Stimulated activated CD4-positive, alpha-beta T cell treated with anti-CD3 and anti-CD28 coated beads, Interleukin-1b, Interleukin-23, amount 100 ng/mL, for 24 hours (primary cell): ENCODE measurements at places on chromosomes 4 and X.

- no peak for DNase-seq
Observed at GRCh38 chrX:143635915-143636314, at the start of gene SLITRK4. Gene SLITRK4, minus strand, starts transcription at chrX:143636101. Its CDS starts 4,993 bp downstream, at chrX:143631108.

DNA sequence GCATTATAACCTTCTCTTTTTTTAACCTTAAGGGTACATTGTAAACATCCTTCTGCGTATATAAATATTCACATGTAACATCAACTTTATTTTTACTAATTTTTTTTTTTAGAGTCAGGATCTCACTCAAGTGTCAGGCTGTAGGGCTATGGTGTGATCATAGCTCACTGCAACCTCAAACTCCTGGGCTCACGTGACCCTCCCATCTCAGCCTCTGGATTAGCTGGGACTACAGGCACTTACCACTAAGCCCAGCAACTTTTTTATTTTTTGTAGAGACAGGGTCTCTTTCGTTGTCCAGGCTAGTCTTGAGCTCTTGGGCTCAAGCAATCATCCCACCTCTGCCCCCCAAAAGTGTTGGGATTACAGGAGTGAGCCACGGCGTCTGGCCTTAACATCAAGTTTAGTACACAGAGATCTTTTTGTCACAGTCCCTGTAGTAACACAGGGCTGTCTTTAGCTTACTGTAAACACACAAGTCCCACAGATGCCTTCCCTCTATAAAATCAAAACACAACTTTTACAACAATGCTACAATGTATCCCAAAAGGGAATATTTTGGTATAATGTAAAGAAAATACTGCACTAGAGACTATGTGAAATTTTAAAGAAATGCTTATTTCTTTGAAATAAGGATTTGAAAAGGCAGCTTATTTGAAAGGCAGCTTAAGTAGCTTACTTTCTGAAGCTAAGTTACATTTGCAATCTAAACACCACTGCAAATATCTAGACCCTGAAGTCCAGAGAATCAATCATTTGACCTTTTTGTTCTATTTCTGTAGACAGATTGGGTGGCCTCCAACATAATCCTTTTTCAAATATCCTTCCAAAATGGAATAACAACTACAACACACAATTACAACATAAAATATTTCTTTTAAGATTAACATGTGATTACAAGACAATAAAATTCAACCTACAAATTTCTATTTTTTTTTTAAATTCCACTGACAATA, 116.0 kb downstream of the APBB2 start:
- no peak for DNase-seq

DNA sequence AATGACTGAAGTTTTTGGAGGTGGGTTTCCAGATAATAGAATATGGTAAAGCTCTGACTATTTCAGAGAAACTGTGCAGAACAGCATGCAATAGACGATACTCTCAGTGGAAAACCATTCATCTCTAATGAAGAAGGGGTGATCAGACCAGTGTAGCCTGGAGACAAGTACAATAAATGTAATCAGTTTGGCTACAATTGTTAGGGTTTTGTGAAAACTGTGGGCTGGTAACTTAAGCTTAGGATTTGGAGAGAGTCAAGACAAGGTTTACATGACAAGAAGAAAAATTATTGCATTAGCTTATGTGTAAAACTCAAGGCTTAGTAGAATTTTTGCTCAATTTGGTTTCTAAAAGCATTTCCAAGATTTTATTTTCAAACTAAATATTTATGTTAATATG, 241.5 kb upstream of the ANKRD50 start:
- DNase-seq: no peak

DNA sequence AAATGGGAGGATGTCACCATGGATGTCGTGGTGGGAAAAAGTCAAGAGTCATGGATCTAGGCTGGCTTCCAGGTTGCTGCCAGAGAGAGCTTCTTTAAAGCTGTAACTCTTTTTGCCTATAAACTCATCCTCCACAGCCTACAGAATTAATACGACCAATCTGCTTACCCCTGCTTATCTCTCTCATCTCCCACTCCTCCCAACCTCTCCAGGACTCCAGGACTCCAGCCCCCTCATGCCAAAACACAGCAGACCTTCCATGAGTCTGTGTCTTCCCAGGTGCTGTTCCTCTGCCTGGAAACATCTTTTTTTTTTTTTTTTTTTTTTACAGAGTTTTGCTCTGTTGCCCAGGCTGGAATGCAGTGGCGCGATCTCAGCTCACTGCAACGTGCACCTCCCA, 15.3 kb upstream of the SLC10A4 start:
- no peak for DNase-seq

- no peak for DNase-seq
Observed at GRCh38 chrX:139920316-139920715, 12.5 kb downstream of the ATP11C start.

- DNase-seq: no peak
Observed at GRCh38 chrX:125810856-125811255, 355.2 kb downstream of the DCAF12L2 start.

- no peak for DNase-seq
Observed at GRCh38 chr4:151486168-151486567, 77.2 kb downstream of the FHIP1A start.

- DNase-seq: no peak
Observed at GRCh38 chr4:80229590-80229989, 32.3 kb downstream of the PRDM8 start.

- DNase-seq: no peak
Observed at GRCh38 chr4:149113804-149114430, 671.7 kb upstream of the NR3C2 start.

DNA sequence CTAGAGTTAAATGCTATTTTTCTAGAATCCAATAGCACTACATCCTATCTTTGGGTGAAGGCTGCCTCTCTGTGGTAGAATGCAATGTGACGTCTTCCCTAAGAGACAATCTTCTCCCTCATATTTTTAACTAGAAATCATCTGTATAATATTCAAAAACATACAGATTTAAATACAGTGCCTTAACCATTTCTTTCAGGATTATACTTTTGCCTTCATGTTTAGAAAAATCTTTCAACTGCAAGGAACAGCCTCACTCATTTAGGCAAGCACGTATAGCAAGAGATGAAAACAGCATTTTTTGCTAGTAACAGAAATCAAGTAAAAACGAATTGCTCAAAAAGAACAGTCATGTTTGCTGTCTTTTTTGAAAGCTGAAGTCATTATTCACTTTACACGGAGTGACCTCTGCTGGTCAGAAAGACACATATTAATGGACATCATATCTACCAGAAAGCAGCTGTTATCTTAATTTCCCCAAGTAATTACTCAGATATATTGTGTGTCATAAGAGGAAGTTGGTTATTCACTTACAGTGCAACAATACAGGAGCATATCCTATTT, 422.3 kb downstream of the STPG2 start:
- no peak for DNase-seq

DNA sequence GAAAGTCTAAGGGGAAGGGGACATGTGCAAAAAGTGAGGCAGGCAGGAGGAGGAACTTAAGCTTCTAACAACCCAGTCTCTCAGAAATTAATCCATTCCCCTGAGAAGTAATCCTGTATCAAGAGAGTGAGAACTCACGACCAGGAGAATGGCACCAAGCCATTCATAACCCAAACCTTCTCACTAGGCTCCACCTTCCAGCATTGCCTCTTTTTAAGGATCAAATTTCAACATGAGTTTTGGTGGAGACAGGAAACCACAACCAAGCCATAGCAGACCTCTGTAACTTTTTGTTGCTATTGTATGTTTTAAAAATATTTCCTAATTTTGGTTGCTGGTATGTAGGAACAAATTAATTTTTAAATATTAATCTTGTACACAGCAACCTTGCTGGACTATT, 32.8 kb downstream of the PASD1 start:
- no peak for DNase-seq

GRCh38 chr4:41146196-41146595, 68.1 kb downstream of the APBB2 start:
- DNase-seq: no peak

DNA sequence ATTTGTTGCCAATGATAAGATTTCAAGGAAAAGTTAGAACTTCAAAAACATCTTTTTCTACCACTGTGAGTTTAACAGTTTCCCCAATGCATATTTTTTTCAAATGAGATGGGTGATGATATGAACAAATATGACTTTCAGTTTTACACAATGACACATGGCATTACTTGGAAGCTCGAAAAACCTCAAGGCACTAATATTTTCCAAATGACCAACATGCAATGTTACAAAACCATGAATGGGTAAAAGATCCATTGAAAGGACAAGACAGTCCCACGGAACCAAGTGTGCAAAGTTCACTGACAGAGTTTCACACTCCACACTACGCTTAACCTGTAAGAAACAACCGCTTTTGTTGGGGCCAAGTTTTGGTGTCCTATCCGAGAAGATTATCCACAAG, 84.5 kb downstream of the CD99L2 start:
- no peak for DNase-seq

DNA sequence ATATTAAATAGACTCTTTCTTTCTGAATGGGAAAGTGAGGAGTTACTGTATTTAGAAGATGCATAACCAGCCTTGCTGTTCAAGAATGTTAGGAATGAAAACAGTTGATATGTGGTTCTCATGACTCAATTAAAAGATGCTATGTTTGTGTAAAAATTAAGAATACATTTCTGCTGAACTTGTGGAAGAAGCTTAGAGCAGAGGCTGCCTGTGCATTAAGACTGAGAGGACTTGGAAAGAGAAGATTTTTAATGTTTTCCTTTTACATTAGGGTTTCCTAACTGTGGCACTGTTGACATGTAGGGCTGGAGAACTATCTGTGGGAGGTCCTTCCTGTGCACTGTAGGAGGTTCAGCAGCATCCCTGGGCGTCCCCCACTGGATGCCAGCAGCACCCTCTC, 137.7 kb downstream of the GPR143 start:
- no peak for DNase-seq

DNA sequence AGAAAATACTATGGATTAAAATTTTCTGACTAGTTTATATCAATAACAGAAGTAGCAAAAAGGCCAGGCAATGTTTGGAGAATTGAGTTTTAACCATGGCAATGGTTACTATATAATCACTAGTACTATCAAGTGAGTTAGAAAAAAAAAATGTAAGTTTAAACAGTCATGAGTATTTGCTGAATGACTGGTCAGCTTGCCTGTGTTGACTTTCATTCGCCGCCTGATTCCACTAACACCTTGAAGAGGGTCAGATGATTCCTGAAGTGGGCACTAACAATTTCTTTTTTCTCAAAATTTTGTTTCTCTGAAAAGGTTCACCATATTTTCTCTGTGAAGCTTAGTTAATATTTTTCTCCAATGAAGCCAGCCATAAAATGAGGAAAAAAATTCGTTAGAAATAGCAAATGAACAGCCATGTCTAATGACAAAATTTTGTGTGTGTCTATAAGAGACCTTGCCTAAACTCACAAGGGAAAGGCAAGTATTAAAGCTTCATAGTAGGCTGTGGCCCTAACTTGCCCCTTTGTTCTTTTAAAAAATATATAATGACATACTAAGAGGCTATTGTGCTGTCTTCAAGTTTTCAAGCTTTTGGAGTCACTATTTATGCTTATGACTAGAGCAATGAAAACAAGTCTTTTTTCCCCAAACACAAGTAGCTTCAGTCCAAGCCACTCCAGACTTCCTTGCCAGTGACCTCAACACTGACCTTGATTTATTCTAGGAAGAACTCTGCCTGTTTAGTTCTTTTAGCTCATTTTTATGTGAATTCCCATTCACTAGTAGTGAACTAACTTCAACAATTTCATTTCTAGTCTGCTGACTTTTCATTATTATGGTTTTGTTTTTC, 18.4 kb upstream of the FHDC1 start:
- DNase-seq: no peak

DNA sequence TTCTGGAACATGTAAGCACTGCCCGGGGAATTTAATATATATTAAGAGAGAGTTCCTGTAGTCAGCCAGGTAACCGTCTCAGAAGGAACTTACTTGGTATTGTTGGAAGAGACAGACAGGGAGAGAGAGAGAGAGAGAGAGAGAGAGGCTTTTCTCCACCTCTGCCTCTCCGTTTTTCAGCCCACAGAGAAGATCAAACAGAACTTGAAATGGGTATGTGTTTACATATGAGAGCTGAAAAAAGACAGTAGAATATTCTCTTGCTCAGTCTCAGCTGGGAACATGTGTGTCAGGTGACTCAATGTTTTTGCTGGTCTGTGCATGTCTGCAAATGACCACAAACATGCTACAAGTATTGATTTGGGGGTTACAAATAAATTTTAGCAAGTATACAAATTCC, 81.9 kb downstream of the MAGED1 start:
- no peak for DNase-seq

DNA sequence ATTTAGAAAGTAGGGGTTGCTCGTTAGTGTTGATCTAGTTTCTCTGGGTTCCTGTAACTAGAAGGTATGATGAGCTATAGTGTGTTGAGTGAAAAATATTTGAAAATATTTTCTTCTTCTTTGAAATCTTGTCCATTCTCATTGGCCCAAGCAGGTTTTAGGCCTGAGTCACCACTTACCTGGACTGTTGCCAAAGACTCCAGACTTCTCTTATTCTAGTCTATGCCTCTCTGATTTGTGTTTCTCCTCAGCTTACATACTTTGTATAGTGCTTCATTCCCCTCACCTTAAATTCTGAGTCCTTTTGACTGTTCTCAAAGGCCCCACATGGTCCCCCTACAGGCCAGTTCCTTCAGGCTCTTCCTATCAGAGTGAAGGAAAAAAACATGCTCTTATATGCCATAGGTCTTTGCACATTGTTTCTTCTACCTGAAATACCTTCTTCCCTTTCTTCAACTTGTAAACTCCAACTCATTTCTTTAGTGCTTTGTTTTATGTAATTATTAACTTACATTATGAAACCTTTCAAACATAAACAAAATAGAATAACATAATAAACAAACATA, 258.2 kb downstream of the PPP1R2C start:
- DNase-seq: no peak

- DNase-seq: no peak
Observed at GRCh38 chr4:142824368-142824767, 21.7 kb downstream of the INPP4B start.

- DNase-seq: no peak
Observed at GRCh38 chrX:43910012-43910411, 27.8 kb upstream of the MAOB start.

- no peak for DNase-seq
Observed at GRCh38 chr4:28350485-28350884, 1489.8 kb downstream of the STIM2 start.

DNA sequence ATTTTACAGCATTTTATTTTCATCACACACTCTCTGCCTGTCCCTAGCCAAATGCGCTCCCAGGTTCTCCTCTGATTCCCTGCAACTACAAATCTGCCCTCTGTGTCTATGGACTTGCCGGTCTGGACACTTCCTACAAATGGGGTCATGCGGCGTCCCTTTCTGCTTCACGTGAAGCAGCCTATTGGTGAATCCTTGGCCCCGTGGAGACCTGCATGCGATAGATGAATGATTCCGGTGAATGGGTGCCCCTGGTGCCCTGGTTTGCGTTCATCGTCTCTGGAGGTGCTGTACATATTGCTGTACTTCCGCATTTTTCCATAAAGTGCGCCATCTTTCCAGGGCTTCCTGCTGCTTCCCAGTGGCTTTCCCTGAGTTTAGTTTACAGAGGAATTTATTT, 27.5 kb upstream of the CLCN4 start:
- no peak for DNase-seq
